ENCODE measurements at places on chromosomes 3 and 15. TPM values are rescaled to one million over a fixed set of nuclear protein-coding genes. Genes with fewer than 3 reads are reported as not detected.

IL16 gene
- not detected for total RNA-seq

GPR149 gene
- total RNA-seq, result not detected

RBP2 gene
- total RNA-seq, result 2.5 TPM

- no peak overlapping the region for H3K4me3 ChIP-seq
- no peaks in the 10 kb centered on the region for H3K36me3 ChIP-seq
- H3K4me1 ChIP-seq, result no peaks in the 10 kb centered on the region
- no peak overlapping the region for H3K27ac ChIP-seq
- H3K27me3 ChIP-seq, result no peaks in the 10 kb centered on the region
- DNase-seq, result no peak
These were observed 79.3 kb downstream of the NEK10 start for GRCh38 chr3:27289769-27290413.

DNA sequence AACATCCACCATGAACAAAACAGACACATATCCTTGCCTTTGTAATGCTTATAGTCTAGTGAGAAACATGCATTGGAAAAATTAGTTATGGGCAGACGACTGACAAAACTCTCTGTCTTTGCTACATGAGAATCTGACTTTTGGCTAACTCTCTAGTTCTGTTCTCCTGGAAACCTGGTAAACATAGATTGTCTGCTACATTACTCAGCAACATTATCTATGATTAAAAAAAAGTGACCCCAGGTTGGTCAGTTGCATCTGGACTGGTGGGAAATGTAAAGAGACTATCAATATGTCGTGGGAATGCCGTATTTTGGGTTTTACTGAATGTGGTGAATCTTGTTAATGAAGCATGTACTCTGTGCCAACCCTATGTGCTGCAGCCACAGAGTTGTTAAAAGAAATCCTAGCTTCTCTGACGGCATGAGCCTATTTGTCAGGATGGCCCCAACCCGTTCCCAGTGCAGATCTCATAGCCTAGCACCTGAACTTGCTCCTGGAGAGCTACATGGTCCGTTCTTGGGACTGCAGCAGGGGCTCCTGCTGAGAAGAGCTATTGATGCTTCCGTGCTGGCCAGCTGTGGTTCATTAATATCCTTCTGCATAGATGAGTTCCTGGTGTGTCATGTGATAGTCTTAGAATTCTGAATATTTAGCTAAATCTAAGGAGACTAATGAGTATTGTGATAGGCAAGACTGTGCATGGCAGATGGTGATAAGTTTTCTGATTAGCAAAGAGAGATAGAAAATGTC is 311.7 kb upstream of the ZNF717 start:
- no peaks in the 10 kb centered on the region for H3K36me3 ChIP-seq
- H3K4me1 ChIP-seq, result no peaks in the 10 kb centered on the region
- no peaks in the 10 kb centered on the region for H3K27me3 ChIP-seq
- no peak for DNase-seq
- no peak overlapping the region for H3K4me3 ChIP-seq

DNA sequence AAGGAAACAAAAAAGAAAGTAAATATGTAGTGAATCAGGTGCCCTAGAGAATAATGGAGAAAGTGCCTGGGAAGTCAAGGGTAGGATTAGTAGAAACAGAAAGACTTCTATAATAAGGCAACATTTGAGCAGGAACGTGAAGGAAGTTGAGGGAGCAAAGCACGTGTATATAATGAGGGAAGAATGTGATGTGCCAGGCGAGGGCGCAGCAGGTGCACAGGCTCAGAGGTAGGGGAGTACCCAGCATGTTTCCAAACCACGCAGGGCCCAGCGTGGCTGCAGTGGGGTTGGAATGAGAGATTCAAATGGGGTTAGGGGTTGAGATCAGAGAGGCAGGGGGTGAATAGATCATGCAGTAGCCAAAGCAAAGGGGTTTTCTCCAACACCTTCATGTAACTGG is 91.9 kb upstream of the VGLL4 start:
- no peak overlapping the region for H3K27ac ChIP-seq
- no peaks in the 10 kb centered on the region for H3K36me3 ChIP-seq
- peaks cover 2% of the 10 kb centered on the region for H3K27me3 ChIP-seq
- H3K4me3 ChIP-seq, result no peak overlapping the region

GRCh38 chr15:39709941-39710340 is 72.7 kb downstream of the FSIP1 start:
- H3K27ac ChIP-seq, result no peak overlapping the region
- DNase-seq, result no peak
- no peaks in the 10 kb centered on the region for H3K36me3 ChIP-seq
- H3K27me3 ChIP-seq, result no peaks in the 10 kb centered on the region
- H3K4me1 ChIP-seq, result no peaks in the 10 kb centered on the region

DNA sequence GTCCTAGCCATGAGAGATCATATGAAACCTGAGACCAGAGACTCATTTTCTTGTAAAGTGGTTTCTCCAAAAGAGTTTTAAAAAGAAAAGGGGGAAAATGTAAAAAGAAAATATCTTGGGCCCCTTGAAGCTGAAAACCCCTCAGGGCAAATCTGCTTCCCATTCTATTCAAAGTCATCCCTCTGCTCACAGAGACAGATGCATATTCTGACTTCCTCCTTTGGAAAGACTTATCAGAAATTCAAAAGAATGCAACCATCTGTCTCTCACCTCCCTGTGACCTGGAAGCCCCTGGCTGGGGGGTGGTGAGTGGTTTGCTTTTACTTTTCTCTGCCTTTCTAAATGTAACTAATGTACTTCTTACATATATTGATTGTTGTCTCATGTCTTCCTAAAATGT is 1154.8 kb downstream of the NSUN3 start:
- H3K36me3 ChIP-seq, result no peaks in the 10 kb centered on the region
- no peak for DNase-seq
- H3K4me1 ChIP-seq, result no peaks in the 10 kb centered on the region
- no peaks in the 10 kb centered on the region for H3K27me3 ChIP-seq
- no peak overlapping the region for H3K4me3 ChIP-seq

DNA sequence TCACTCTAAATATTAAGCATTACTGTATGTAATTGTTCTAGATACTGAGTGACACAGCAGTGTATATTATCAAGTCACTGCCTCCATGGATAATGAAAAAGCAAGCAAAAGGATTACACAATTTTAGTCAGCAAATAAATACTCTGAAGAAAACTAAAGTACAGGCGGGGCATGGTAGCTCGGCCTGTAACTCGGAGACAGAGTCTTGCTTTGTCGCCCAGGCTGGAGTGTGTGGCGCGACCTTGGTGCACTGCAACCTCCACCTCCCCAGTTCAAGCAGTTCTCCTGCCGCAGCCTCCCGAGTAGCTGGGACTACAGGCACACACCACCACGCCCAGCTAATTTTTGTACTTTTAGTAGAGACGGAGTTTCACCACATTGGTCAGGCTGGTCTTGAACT is 32.7 kb downstream of the RBM6 start:
- peaks cover 20% of the 10 kb centered on the region for H3K4me1 ChIP-seq
- peaks cover 15% of the 10 kb centered on the region for H3K36me3 ChIP-seq
- H3K4me3 ChIP-seq, result no peak overlapping the region

- no peaks in the 10 kb centered on the region for H3K36me3 ChIP-seq
- no peak for DNase-seq
- H3K4me3 ChIP-seq, result no peak overlapping the region
- no peaks in the 10 kb centered on the region for H3K27me3 ChIP-seq
- no peak overlapping the region for H3K27ac ChIP-seq
- no peaks in the 10 kb centered on the region for H3K4me1 ChIP-seq
These were observed 96.0 kb upstream of the PPP2R3A start for GRCh38 chr3:135869439-135870105.

DNA sequence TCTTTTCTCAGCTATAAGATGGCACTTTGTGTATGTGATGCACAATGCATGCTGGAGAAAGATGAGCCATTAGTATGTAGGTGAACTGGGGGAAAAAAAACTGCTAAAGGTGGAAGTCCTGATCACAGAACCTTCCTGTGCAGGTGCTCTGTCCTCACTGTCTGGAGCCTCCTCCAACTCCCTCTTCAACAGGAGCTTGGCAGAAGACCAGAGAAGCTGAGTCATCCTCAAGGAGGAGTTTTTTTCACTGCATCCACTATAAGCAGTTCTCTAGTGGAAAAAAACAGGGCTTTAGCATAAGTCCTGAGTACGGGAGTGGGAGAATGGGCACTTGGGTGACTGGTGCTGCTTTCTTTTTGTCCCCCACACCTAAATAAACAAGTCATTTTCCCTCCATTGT is 168.4 kb upstream of the CADPS start:
- H3K4me3 ChIP-seq, result no peak overlapping the region
- no peaks in the 10 kb centered on the region for H3K27me3 ChIP-seq
- H3K4me1 ChIP-seq, result no peaks in the 10 kb centered on the region
- no peak overlapping the region for H3K27ac ChIP-seq
- H3K36me3 ChIP-seq, result no peaks in the 10 kb centered on the region
- no peak for DNase-seq

DNA sequence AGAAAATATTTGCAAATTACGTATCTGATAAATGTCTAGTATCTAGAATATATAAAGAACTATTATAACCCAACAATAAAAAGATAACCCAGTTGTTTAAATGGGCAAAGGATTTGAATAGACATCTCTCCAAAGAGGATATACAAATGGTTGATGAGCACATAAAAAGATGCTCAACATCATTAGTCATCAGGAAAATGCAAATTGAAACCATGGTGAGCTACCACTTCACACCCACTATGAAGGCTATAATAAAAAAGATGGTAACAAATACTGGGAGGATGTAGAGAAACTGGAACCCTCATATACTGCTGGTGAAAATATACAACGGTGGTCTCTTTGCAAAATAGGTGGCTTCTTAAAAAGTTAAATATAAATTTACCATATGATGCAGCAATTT is 28.0 kb downstream of the RAD51 start:
- H3K4me3 ChIP-seq, result no peak overlapping the region
- DNase-seq, result no peak
- peaks cover 22% of the 10 kb centered on the region for H3K36me3 ChIP-seq
- H3K27me3 ChIP-seq, result no peaks in the 10 kb centered on the region

DNA sequence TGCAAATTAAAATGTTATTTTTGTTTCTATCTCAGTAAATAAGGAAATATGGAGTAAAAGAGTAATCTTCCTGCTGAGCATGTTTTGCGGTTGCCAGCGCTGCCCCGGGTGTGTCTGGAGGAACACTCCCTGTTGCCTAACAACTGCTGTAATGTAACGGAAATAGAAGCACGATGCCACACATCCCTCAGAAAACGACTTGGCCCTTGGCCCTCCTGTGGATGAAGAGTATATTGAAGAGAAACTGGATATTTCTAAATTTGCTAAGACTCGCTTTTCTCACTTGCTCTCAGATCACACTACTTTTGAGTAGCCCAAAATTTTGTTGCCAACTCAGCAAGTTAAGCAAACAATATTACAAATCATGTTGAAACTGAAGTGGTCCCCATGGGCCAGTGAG is 18.9 kb downstream of the CX3CR1 start:
- H3K27me3 ChIP-seq, result peaks cover 4% of the 10 kb centered on the region
- H3K4me1 ChIP-seq, result no peaks in the 10 kb centered on the region
- no peak overlapping the region for H3K27ac ChIP-seq
- H3K4me3 ChIP-seq, result no peak overlapping the region

GRCh38 chr3:24151594-24151993 is 206.5 kb downstream of the NR1D2 start:
- no peak overlapping the region for H3K27ac ChIP-seq
- no peak for DNase-seq
- no peaks in the 10 kb centered on the region for H3K27me3 ChIP-seq
- no peak overlapping the region for H3K4me3 ChIP-seq
- H3K36me3 ChIP-seq, result peaks cover under 1% of the 10 kb centered on the region

DNA sequence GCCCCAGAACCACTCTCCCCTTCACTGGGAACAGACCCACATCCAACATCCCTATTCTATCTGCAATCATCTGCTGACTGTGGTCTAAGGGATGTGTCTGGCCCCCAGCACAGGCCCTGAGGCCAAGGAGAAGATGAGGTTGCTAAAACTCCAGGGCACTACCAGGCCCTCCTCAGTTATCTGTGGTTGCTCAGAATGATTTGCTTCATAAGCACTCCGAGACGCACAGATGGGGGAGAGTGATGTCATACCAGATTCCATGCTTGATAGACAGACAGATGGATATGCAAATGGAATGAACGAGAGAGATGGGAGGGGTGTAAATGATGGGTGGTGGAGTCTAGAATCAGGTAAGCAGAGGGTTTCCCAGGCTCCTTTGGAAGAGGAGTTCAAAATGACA is 57.8 kb downstream of the CEMIP start:
- no peak overlapping the region for H3K27ac ChIP-seq
- H3K27me3 ChIP-seq, result no peaks in the 10 kb centered on the region
- peaks cover 97% of the 10 kb centered on the region for H3K4me1 ChIP-seq
- H3K4me3 ChIP-seq, result no peak overlapping the region
- DNase-seq, result no peak

- no peak overlapping the region for H3K4me3 ChIP-seq
- DNase-seq, result no peak
- H3K27me3 ChIP-seq, result no peaks in the 10 kb centered on the region
- H3K36me3 ChIP-seq, result peaks cover 3% of the 10 kb centered on the region
These were observed 9.0 kb downstream of the PIK3R4 start for GRCh38 chr3:130737622-130738021.

DNA sequence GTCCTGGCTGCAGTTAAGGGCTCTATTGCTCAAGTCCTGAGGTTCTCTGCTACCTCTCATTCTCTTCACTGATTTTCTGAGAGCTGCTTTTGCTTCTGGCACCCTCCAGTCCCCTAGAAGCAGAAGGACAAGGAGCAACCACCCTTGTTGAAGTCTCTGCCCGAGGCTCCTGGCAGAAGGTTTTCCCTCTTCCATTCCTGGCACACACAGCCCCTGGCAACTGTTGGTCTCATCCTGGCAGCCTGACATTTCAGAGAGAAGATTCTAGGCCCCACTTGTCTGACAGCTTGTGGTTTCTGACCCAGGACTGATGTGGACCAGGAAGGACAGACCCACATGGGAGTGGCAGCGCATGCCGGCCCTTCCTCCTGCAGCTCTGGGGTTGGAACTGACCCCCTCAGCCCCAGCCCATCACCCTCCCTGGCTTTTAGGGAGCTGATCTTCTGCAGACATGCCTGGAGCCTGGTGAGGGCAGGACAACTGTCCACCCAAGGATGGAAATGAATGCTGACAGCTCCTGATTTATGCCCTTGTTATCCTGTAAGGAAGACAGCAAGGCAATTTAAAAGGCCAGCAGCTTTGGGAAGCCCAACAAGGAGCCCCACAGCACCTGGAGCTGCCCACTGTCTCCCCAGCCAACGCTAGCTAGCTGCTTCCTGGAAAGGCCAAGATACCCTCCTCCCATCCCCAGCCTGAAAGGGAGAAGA is 13.0 kb upstream of the NTRK3 start:
- DNase-seq, result no peak
- no peaks in the 10 kb centered on the region for H3K4me1 ChIP-seq
- no peak overlapping the region for H3K4me3 ChIP-seq
- no peaks in the 10 kb centered on the region for H3K36me3 ChIP-seq
- H3K27ac ChIP-seq, result no peak overlapping the region

DNA sequence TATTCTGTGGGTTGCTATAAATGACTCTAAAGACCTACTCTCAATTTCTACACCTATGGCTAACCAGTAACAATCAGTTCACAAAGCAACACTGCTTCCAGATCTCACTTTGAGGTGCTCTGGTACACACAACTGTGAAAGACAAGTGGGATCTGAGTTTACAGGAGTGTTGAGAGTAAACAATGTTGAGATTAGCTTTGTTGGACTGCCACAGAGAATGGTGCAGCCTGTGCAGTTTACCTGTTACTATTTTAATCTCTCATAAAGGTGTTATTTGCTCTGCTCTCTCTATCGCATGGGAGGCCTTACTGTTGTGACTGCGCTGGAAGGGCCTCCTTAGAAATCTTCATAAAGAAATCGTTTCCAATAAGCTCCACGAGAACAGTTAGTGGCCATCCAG is 112.0 kb downstream of the SOX2 start:
- no peaks in the 10 kb centered on the region for H3K27me3 ChIP-seq
- H3K4me1 ChIP-seq, result no peaks in the 10 kb centered on the region
- no peak overlapping the region for H3K4me3 ChIP-seq
- DNase-seq, result no peak
- no peaks in the 10 kb centered on the region for H3K36me3 ChIP-seq

GRCh38 chr3:172913911-172914655 is 163.6 kb downstream of the ECT2 start:
- no peak overlapping the region for H3K4me3 ChIP-seq
- H3K27me3 ChIP-seq, result no peaks in the 10 kb centered on the region
- no peak overlapping the region for H3K27ac ChIP-seq
- DNase-seq, result no peak
- no peaks in the 10 kb centered on the region for H3K36me3 ChIP-seq
